ENCODE measurements at places on chromosomes 1 and 21. TPM values are rescaled to one million over a fixed set of nuclear protein-coding genes. Genes with fewer than 3 reads are reported as not detected.
A peak's percentile ranks its signal among the peaks of the same experiment; 100 is the strongest.

- DNase-seq = no peak
Measured at GRCh38 chr1:24946861-24947658, 17.0 kb upstream of the RUNX3 start.

DNA sequence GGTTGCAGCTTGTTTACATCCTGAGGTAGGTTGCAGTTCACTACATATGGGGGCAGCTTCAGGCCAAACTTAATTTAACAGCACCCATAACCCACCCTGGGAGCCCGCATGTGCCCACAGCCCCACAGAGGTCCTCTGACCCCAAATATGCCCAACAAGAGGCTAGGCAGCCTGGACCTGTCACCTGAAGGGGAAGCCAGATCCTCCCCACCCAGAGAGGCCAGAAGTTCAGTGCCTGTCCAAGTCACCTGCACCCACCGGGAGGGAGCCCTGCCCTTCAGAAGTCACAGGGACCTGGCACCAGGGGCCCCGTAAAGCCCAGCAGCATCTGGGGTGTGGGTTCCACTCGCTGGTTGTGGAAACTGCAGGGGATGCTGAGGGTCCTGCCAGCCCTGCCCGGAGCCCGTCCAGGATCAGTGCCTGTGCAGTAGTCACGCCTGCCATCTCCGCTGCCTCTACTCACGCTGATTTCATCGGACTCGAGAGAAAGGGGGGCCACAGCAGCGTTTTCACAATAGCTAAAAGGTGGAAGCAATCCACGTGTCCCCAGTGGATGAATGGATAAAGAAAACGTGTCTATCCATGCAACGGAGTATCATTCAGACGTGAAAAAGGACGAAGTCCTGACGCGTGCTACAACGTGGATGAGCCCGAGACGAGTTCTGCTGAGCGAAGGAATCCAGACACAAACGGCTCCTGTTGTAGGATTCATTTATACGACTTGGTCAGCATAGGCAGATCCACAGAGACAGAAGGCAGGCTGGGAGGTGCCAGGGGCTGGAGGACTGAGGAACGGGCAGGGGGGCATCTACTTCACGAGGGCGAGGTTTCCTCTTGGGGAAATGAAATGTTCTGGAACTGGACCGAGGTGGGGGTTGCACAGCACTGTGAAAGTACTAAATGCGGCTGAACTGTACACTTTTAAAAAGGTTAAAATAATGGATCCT lies 33.9 kb upstream of the COL6A2 start:
- DNase-seq = peak; percentile 9

- no peak for DNase-seq
Measured at GRCh38 chr1:206415942-206416341, 54.3 kb upstream of the IKBKE start.

DNA sequence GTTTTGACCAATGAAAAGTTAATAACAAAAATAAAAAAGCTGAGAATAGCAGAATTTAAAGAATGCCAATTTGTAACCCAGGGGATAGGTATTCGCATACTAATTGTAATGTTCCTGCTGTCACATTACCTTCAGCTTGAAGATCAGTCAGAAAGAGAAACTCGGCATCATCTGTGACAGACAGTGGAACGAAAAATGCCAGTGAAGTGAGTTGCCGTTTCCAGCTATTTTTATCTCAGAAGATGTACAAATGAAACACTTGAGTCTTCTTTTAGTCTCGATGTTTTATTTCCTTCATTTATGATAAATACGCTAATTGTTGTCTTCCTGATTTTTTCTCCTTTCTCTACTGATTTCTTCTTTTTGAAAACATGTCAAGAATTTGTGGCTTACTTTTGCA lies 26.1 kb downstream of the RGS21 start:
- DNase-seq = no peak

The CCDC30 gene
- 8.4 TPM for total RNA-seq

- no peak for DNase-seq
Measured at GRCh38 chr1:117076648-117077047, 16.5 kb downstream of the TTF2 start.

The CFAP107 gene
- not detected for total RNA-seq

DNA sequence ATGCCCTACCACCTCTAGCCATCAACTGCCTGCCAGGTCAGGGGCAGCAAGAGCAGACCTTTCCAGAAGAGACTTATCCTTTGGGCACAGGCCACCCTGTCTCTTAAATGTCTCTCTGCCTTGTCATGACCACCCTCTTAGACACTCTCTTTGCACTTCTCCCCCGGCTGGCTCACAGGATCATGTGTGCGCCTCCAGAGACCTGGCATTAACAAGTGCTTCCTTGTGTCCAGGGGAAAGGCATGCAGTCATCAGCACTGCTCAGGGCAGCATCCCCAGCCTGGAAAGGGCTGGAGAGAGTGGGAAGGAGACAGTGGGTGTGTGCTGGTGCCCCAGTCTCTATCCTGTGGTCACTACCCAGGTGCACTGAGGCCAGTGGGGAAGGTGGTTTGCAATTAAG lies 85.2 kb upstream of the TLR5 start:
- no peak for DNase-seq

GRCh38 chr1:199399996-199400724 lies 627.4 kb upstream of the NR5A2 start:
- no peak for DNase-seq

The SPRR2B gene
- total RNA-seq = not detected

DNA sequence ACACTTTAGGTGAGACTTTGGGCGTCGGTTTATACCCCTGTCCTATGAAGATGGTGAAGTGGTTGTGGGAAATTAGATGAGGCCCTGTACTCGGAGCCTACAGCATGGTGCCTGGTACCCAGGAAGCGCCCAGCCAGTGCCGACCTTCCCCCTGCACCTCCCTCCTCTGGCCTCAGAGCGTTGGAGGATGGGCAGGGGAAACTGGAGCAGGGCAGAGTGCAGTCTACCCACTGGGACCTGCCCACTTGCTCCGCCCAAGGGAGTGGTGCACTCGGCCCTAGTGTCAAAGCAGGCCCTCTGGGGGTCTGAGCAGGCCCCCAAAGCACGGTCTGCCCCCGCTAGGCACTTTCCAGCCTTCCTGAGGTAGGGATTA lies 13.0 kb upstream of the TTC22 start:
- DNase-seq = no peak
